Right hindlimb (tissue), 1 donor: ENCODE measurements at places on chromosomes 16 and 17.

GRCh38 chr16:70151941-70152509 is 21.6 kb upstream of the CLEC18C start:
- no peak for DNase-seq

- DNase-seq = no peak
These were observed 53.1 kb upstream of the MARCHF10 start for GRCh38 chr17:62860962-62861873.

- no peak for DNase-seq
These were observed 31.1 kb downstream of the PPM1E start for GRCh38 chr17:58786586-58787295.

- DNase-seq = peak; percentile 47
These were observed at the start of gene ESRP2 for GRCh38 chr16:68235887-68236136. Gene ESRP2, minus strand, starts transcription at chr16:68236127. Its CDS starts 82 bp downstream, at chr16:68236045.

DNA sequence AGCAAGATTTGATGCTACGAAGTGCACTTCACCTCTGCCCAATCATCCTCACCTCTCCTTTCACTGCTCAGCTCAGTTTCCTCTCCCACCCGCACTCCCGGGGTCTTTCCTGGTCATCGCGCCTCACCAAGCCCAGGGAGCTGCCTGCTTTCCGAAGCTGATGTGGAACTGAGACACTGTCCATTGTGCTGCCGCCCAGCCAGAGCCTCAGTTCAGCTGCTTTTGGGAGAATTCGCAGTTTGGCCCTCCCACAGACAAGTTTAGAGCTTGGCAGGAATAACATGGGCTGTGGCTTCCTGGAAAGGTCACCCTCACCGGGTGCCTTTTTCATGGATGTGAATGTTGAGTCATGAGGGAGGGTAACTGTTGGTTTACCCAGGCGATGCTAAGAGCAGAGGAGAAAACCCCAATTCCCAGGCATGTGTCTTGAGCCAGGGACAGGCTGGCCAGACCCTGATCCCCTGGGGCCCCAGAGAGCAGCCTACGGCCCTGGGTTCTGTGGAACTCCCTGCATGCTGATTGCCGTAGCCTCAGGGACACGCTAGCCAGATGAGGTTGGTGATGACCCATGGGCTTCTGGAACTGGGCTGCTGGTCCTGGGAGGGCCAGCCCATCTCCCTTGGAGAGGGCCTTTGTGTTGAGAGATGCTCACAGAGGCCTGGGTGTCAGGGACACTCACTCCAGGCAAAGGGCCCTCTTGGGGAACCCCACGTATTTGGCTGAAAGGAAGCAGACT is 1687.5 kb downstream of the TP53TG3F start:
- no peak for DNase-seq

- peak; percentile 56 for DNase-seq
These were observed 6.2 kb downstream of the KATNB1 start for GRCh38 chr16:57741660-57742191.

DNA sequence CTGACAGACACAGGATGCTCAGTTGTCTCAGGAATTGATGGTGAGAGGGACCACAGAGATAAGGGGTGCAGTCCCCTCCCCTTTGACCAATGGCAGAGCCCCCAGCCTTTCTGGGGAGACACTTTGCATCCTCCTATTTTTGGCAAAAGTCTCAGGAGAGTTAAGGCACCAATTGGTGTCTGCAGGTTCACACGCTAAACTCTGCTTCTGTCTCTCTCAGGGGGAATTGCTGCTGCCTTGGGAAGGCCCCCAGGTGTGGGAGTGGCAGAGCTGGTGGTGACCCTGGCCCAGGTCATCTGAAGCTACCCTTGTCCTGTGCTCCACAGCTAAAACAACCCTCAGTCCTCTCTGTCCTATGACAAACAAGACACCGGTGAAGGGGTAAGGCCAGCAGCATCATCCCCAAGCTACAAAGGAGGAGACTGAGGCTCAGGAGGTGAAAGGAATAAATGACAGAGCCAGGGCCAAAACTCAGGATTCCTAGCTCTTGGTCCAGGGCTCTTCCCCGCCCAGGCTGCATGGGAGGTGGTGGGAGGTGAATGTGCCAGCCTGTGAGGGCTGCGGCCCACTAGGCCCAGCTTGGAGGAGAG is 20.3 kb downstream of the OSBPL7 start:
- no peak for DNase-seq

GRCh38 chr16:69499541-69500230 is 66.1 kb upstream of the NFAT5 start:
- DNase-seq = no peak

- DNase-seq = peak; percentile 68
These were observed 9.4 kb upstream of the TOM1L1 start for GRCh38 chr17:54891176-54891821.

DNA sequence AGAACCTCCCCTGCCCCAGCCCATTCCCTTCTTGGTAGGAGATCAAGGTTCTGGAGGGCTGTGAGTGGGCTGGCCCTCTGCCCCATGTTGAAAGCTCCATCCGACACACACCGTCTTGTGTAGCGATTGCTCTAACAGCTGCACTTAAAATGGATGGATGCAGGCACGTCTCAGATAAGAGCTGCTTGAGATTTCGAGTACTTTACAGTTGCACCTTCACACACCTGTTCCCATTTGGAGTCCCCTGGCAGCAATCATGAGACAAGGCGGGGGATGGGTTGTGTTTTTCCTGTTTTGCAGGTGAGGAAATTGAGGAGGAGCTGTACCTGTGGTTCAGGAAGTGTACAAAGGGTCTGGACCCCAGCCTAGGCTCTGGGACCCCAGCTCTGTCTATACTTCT is 25.6 kb upstream of the TAC4 start:
- no peak for DNase-seq

DNA sequence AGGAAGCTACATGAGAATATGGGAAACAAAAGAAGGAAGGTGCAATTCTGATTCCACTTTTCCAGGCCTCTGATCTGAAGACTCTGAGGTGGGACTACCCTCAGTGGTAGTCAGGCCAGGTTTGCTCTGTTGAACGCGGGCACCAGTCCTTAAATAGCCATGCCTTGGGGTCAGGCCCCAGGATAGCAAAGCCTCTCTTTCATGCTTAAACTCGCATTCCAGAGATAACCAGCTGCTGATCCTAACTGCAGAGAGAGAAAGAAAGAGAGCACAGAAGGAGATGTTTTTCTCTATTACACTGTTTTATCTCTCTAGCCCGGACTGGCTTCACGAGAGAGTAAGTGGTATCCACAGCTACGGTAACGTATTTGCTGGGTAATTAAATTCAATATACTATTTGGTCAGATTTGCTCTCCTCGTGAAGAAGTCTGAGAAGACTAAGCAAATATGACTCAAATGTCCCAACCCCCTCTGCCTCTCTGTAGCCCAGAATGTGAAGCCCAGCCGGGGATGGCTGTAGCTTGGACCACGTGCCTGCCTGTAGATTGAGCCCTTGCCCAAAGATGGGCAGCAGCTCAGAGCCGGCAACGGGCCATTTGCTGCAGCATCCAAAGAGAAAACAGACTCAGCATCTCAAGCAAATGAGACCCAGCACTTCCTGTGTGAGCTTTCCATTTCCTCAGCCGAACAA is 122.2 kb downstream of the SMG6 start:
- DNase-seq = peak; percentile 88

DNA sequence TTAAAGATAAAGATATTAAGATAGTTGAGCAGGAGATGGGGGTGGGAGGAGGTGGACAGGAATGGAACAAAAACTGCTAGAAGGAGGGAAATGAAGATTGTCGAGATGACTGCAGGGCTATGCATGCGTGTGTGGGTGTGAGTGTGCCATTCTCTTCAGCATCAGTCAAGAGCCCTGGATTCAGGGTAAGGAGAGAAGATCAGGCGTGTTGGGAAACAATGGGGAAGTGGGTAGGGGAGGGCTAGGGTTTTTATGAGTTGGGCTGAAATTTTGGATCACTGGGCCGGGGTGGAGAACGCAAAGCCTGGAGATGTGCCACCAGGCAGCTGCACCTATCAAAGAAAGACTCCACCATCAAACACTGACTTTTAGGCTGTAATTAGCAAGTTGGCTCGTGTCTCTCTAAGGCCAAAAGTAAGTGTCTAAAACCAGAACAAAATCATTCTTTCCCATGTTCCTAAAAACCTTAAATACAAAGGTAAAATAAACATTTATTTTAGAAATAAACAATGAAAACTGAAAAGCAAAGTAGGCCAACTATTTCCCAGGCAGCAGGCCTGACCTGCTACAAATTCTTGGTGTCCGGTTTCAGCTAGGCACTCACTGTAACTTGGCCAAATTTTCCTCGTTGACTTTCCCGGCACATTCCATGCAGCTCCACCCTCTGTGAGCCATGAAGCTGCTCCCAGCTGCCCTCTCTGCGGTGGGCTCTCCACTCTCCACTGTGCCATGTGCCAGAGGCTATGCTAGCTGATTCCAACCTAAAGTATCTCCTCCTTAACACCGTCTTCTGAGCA is 4.2 kb downstream of the CDRT4 start:
- peak; percentile 81 for DNase-seq

GRCh38 chr17:77501101-77501566 is 360.4 kb downstream of the SEC14L1 start:
- no peak for DNase-seq

DNA sequence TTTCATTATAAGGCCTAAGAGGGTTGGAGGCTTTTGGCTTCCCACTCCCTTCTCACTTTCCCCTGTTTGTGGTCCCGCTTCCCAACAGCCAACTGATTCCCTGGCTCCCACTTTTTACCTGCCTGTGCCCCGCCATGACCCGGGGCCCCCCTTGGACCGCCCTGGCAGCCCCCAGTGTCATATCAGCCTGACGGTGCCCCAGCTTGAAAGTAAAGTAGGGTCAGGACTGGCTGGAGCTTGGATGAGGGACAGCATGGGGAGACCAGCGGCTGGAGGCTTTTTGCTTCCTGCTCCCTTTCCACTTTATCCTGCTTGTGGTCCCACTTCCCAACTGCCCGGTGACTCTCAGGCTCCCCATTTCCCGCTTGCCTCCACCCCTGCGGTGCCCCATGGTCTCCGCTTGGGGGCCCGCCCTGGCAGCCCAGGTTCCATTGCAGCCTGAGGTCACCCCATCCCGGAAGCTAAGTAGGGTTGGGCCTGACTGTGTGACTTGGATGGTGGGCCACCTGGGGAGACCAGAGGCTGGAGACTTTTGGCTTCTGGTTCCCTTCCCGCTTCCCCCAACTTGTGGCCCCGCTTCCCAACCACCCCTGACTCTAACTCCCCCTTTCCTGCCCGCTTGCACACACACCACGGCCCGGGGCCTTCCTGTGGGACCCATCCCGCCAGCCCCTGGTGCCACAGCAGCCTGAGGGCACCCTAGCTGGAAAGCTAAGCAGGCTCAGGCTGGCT is 2274.7 kb downstream of the TP53TG3F start:
- no peak for DNase-seq

DNA sequence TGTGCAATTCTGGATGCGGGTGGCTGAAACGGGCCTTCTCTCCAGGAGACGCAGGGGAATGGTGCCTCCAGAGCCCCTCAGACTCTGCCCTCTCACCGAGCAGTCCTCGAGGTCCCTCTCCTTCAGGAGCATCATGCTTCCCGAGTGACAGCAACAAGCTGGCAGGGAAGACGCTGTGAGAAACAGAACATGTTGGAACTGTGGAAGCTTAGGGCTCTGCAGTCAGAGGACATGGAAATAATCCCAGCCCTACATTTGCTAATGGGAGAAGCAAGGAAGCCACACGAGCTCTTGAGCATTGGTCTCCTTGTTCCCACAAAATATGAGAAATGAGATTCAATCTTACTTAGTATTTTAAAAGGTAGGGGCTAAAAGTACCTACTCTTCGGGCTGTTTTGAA is 115.0 kb downstream of the DYNLRB2 start:
- DNase-seq = no peak

- DNase-seq = peak; percentile 19
These were observed 495.1 kb downstream of the CDH11 start for GRCh38 chr16:64626776-64627175.

DNA sequence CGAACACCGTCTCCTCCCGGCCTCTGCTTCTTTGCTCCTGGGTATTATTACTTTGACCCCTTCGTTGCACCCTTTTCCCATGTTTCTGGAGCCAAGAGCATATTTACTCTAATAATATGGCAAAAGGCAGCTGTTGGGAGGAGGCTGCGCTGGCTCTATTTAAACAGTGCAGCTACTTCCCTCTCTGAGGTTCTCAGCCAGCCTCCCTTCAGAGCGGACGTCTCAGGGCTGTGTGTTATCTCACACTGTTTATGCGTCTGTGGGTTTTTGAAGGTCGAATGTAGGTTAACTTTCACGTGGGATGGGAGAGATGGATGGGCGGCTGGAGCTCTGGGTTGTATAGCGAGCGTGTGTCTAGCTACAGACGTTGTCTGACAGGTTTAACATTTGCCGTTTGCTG is 45.3 kb downstream of the COX4I1 start:
- DNase-seq = no peak

DNA sequence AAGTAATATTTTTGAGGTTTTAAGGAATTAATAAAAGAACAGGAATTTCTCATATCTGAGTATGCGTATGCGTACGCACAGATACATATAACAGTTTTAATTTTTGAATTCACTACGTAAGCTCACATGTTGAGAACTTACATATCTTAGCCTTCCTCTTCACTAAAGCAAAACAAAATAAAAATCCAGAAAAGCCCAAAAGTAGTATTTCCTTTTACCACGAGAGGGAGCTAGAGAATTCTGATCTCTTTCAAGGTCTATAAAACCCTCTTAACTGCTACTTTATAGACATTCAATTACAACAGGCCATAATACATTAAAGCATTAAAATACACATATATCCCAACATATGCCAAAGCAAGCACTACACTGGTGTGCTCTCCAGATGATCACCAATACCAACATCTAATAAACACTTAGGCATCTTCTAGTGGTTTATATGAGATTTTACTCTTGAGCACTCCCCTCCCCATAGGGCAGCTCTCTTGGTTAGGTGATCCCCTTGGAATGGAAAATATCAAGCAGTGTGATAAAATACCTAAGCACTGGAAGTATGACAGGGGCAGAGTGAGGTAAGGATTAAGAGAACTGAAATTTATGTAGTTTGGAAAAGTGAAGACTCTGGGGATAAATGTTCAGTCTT is 94.0 kb downstream of the SKAP1 start:
- DNase-seq = no peak

DNA sequence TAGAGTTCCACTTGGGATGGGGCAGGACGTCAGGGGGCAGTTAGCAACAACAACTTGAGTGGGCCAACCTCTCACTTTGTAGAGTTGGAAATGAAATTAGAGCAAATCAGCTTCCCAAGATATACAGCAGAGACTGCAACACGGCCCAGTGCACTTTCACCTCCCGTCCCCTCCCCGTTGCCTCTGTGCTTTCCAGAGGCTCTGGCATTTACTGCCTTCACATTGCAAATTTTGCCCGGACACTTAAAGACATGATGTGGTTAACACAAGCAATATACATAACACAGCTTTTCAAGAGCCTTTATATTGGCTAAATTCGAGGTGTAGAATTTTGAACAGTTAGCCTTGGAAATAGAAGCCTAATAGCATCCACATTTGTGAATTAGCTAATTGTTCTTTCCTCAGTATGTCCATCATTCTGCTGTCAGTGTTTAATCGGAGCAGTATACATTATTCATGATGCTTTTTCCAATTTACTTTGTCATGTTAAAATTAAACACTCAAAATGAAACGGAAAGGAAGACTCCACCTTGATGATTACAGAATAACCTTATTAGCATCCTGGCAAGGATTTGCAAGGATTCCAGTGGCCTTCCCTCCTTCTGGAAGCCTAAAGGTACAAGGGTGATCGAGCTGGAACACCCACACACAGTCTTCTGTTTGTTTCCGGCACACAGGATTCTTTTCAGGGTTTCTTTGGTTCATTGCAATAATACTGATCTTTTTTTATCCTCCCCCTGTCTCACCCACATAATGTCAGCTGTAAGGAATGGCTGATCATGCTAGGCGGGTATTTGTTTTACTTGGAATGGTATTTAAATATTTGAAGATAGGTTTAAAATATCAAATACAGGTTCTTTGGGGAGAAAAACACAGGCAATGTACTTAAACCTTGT is 190.9 kb upstream of the CACNG5 start:
- no peak for DNase-seq

- DNase-seq = no peak
These were observed 81.6 kb downstream of the MYH11 start for GRCh38 chr16:15775209-15775608.
